ENCODE measurements at places on chromosomes 11 and 22. TPM values are rescaled to one million over a fixed set of nuclear protein-coding genes. Genes with fewer than 3 reads are reported as not detected.

The CBX7 gene
- total RNA-seq, result 72.6 TPM

- no peak for DNase-seq
- no peaks in the 10 kb centered on the region for H3K36me3 ChIP-seq
- H3K4me1 ChIP-seq, result no peaks in the 10 kb centered on the region
- no peak overlapping the region for H3K27ac ChIP-seq
- H3K27me3 ChIP-seq, result no peaks in the 10 kb centered on the region
- no peak overlapping the region for H3K4me3 ChIP-seq
Observed at GRCh38 chr11:132358573-132358953, 988.1 kb downstream of the NTM start.

The KCNJ11 gene
- 0.77 TPM for total RNA-seq

- H3K36me3 ChIP-seq, result no peaks in the 10 kb centered on the region
- peak within 1 kb of the TSS; percentile 90 for H3K4me3 ChIP-seq
- peak; percentile 95 for DNase-seq
- H3K27me3 ChIP-seq, result no peaks in the 10 kb centered on the region
- peak within 1 kb of the TSS; percentile 81 for H3K27ac ChIP-seq
- peaks cover 16% of the 10 kb centered on the region for H3K4me1 ChIP-seq
Observed at GRCh38 chr11:3854977-3855807, at the start of gene STIM1. STIM1 (plus strand) TSS chr11:3855664; CDS start chr11:3856271, 607 bp downstream.

GRCh38 chr22:37996079-37996478, 11.7 kb upstream of the SOX10 start:
- H3K27ac ChIP-seq, result no peak overlapping the region
- H3K27me3 ChIP-seq, result no peaks in the 10 kb centered on the region
- H3K36me3 ChIP-seq, result no peaks in the 10 kb centered on the region
- no peaks in the 10 kb centered on the region for H3K4me1 ChIP-seq

GRCh38 chr11:73186294-73186850, 31.7 kb upstream of the P2RY2 start:
- no peaks in the 10 kb centered on the region for H3K36me3 ChIP-seq
- DNase-seq, result no peak

DNA sequence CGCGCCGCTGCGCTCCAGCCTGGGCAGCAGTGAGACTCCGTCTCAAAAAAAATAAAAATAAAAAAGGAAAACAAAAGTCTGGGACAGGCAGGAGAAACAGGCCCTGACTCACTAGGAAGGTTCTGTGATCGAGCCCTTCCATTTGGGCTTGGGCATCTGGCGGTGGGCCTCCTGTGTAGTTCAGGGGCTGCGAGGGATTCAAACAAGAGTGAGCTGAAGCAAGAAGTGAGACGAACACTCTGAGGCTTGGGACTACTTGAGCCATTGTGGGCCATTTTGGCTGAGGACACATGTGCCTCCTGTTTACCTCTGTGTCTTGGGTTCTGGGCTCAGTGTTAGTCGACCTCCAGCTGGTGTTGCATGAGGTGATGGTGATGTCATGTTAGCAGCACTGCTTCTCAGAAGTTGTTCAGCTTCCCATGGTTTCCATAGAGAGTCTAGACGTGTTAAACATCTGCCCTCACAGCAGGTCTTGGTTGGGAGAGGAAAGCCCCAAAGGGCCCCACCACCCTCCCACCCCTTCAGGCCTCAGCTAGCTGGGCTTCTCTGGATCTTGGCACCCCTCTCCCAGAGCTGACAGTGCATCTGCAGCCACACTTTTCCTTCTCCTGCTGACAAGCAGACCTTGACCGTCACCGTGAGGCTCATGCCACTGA, 57.8 kb downstream of the MED15 start:
- no peak overlapping the region for H3K4me3 ChIP-seq
- no peaks in the 10 kb centered on the region for H3K36me3 ChIP-seq

The PATE4 gene
- total RNA-seq, result not detected

Measured in ovary (tissue), 10 donors.